ENCODE measurements at places on chromosomes 5 and 9. TPM values are rescaled to one million over a fixed set of nuclear protein-coding genes. Genes with fewer than 3 reads are reported as not detected.

The CATSPER3 gene
- total RNA-seq: 0.39 TPM

The TLE1 gene
- total RNA-seq: 29.6 TPM

The FBN2 gene
- 105 TPM for total RNA-seq

The GPR21 gene
- total RNA-seq: 0.67 TPM

The PAEP gene
- 0.39 TPM for total RNA-seq

The SHISAL2B gene
- not detected for total RNA-seq

The ZDHHC21 gene
- 10.2 TPM for total RNA-seq

The MYORG gene
- total RNA-seq: 6.9 TPM

The PPP2R2B gene
- 2.4 TPM for total RNA-seq

DNA sequence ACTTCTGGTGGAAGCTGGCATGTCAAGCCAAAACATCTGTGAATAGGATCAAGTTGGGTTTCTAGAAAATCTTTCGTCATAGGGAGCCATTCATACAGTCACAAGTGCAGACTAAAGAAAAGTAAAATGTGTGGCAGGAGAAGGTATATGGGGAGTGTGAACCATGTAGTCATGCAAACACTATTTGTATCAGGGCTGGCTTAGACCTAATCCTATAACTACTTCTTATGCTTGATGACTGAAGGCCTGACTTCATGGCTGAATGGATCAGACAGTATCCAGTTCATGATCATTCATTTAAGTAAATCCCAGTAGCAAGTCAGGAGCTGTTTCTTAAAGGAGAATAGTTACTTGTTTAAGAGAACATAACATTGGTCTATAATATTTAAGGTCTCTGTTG, 63.8 kb upstream of the DAPK1 start:
- no peak for DNase-seq

GRCh38 chr9:126051446-126052130, 275.0 kb upstream of the MVB12B start:
- no peak for DNase-seq

DNA sequence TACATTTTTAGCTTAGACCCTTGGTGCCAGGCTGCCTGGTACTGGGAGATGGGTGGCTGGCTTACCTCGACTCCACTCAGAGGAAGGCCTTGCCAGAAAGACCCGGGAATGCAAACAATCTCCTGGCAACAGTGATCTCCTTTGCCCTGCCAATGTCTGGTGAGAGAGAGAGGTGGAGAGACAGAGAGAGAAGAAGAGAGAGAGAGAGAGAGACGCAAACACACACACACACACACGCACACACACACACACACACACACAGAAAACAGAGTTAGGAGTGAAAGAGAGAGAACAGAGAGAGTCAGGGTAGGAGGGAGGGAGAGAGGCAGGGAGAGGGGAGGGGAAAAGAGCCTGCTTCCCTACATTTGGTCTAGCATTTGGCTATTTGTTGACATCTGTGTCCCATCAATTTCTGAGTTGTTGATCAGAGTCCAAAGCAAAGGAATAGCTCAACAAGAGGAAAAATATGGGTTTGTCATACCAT, 181.6 kb upstream of the MAP1B start:
- peak; percentile 24 for DNase-seq

- DNase-seq: no peak
These were observed 1111.1 kb downstream of the TAF11L14 start for GRCh38 chr5:18745042-18745987.

DNA sequence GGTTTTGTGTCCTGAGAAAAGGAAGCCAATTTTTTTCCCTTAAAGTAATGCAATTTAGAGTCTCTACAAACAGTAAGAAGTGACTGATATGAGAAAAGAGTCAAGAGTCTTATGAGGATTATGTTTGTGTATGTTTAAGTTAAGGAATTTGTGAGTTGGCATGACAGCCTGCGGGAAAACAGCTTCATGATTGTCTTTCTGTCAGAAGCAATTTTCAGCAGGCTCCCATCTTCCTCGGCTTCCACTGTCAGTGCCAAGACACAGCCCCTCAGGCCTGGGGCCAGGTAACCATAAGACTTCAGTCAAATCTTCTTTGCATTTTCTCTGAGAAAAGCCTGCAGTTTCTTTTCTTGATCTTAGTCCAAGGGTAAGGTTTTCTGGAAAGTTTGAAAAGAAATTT, 17.0 kb upstream of the SELENOP start:
- no peak for DNase-seq

DNA sequence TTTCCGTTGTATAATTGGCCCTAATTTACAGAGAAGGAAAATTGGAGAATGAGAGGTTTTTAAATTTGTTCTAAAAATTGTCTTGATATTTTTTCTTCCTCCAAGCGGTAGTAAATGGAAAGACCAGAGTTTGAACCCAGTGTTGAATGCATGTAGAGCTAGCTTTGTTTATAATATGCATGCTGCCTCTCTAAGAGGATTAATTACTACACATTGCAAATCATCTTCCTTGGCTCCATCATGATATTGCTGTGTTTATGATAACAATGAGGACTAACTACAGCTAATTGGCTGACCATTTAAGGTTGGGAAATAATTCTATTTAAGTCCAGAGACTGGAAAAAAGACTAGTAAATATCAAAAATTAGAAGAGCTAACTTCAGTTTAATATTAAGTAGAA, 338.5 kb downstream of the PLK2 start:
- no peak for DNase-seq

GRCh38 chr5:95934207-95934804, 27.3 kb downstream of the ELL2 start:
- no peak for DNase-seq

DNA sequence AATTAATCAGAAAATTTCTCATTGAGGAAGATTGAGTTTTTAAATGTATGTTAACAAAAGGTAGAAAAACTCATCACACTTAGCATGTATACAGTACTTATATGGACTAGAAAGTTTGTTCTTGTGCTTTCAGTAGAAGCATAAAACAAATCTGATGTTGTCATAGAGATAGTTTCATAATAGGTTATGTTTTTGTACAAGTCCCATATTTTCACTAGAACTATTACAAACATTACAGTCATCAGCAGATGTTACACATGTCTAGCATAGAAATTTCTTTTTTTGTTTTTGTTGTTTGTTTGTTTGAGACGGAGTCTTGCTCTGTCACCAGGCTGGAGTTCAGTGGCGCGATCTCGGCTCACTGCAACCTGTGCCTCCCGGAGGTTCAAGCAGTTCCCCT, 131.4 kb downstream of the COMMD10 start:
- no peak for DNase-seq

GRCh38 chr5:1719860-1720259, 79.8 kb downstream of the MRPL36 start:
- no peak for DNase-seq

- peak; percentile 79 for DNase-seq
These were observed 559.0 kb upstream of the RGMB start for GRCh38 chr5:98214240-98215051.

DNA sequence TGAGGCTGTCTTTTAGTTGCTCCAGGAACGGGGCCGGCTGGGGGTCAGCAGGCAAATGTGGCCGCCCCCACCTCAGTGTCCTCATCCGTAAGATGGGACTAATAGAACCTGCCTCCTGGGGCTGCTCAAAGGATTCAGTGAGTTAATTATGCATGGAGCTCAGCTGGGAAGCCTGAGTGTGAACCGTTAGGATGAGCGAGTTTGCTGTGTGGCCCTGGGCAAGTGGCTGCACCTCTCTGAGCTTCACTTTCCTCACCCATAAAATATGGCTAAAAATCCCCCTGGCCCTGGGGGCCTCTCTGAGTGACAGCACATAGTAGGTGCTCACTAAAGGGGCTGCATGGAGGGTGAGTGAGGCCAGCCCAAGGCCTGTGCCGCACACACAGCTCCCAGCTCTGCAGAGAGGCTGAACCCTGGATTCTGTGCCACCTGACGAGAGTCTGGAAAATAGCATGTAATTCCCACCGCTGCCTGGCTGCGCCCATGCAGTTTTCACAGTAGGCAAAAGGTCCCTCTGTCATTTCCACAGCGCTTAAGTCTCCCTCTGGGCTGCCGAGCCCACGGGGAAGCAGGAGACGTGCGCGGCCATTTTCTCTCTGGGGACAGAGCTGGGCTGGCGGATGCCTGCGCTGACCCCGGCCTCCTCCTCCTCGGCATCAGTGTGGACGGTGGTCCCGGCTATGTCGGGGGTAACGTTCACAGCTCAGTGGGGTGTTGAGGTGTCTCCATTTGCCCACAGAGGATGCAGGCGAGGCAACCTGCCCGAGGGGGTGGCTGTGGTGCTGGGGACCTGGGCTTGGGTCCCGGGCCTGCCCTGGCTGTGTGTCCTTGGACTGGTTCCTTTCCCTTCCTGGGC, 18.2 kb downstream of the ASS1 start:
- DNase-seq: no peak

- DNase-seq: no peak
These were observed 291.9 kb downstream of the EDIL3 start for GRCh38 chr5:84092738-84093137.

DNA sequence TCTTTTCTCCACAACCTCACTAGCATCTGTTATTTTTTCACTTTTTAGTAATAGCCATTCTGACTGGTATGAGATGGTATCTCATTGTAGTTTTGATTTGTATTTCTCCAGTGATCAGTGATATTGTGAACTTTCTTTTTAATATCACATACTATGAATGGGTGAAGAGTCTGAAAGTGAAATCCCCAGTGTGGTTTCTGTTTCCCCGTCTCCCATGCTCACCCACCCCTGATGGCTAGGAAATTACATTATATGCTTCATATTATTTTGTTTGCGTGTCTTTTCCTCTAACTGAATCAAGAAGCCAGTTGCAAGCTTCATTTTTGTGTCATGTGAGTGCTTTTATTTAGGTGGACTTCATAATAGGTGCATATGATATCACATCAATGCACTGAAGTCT, 171.1 kb downstream of the ARHGAP26 start:
- DNase-seq: no peak

- no peak for DNase-seq
These were observed 4.1 kb downstream of the SWI5 start for GRCh38 chr9:128280084-128280622.

DNA sequence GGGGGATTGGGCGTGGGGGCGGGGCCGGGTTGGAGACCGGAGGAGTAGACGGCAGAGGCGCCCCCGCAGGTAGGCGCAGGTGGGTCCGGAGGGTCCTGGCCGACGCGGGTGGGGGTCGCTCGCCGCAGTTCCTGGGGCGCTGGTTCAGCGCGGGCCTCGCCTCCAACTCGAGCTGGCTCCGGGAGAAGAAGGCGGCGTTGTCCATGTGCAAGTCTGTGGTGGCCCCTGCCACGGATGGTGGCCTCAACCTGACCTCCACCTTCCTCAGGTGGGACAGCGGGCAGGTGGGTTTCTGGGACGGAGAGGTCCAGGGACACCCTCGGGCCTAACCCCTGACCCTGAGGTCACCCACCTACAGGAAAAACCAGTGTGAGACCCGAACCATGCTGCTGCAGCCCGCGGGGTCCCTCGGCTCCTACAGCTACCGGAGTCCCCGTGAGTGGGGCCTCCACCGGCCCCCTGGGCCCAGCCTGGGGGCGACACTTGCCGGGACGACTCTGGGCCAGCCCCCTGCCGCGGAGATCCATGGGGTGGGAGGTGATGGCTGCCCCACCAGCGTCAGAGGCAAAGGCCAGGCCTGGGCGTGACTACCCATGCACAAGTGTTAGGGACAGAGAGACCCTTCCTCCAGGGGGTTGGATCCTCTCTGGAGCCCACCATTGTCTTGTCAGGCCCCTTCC, 1.7 kb downstream of the PTGDS start:
- no peak for DNase-seq

DNA sequence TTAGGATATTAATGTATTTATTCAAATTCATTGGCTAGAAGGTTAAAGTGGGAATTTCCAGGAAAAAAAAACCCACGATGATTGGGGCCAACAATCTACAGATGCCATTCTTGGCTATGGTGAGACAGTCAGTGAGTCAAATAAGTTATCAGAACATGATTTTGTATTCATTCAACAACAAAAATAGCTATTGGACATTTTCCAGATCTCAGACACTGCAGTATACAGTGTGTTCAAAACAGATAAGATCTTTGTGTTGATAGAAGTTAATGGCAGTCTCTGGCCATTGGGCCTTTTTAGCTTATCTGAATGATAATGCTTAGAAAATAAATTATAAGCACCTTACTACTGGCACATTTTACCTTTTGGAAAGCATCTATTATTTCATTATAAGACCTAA, 547.7 kb downstream of the MAT2B start:
- no peak for DNase-seq

DNA sequence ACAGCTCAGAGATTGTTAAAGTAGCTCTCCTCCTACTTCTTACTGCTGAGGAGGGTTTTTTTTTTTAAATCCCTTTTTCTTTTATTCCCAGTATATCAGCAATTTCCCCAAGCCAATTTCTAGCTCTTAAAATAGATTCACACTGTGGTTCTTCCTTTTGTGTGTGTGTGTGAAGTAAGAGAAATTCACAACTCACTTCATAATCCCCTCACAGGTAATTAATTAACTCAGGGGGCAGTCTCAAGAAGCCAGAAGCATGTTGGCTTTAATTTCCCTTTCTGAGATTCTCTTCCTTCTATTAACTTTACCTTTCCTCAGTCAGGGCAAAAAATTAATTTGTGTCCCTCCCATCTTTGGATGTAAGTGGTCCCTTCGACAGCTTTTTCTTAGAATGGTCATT, 71.0 kb upstream of the HMHB1 start:
- no peak for DNase-seq

DNA sequence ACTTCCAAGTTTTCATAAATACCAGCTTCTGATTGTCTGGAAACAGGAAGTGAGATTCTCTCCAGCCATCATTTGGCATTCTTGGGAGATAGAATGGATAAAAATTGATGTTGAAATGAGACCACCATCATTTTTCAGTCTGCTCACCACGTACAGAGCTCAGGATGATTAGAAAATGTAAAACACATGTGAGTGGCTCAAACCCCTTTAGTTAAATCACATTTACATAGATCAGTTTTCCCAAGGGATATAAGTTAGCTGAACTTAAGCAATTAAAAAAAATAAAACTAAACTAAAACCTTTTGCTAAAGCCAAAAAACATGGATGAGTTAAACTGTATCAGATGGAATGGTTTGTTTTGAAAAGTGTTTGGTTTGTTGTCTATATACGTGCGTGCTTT, 37.1 kb upstream of the GDNF start:
- DNase-seq: no peak

GRCh38 chr9:22108581-22109370, 99.7 kb upstream of the CDKN2B start:
- DNase-seq: no peak

DNA sequence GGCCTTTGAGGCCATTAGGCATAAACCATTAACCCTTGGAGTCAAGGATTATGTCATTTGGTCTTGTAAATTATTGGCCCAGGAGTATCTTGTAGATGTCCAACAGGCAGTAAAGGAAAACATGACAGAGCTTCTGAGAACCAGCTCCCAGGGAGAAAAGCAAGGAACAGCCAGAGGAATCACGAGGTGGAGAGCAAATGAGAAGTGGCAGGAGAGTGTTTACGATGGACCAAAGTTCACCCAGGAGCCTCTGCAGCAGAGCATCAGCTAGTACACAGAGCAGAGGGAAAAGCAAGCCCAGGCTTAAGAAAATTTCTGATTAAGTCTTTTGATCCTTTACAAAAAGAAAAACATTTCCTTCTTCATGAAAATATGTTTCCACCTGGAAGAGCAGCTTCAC, 206.2 kb downstream of the NDUFS4 start:
- no peak for DNase-seq
